ENCODE measurements at places on chromosomes 3 and 15.
A peak's percentile ranks its signal among the peaks of the same experiment; 100 is the strongest.

GRCh38 chr15:34206011-34206410 lies 3.9 kb downstream of the KATNBL1 start:
- DNase-seq: peak; percentile 62

- DNase-seq: no peak
Measured at GRCh38 chr3:12993517-12994356, 79.5 kb downstream of the IQSEC1 start.

GRCh38 chr15:98174286-98174685 lies 213.8 kb downstream of the ARRDC4 start:
- peak; percentile 26 for DNase-seq

- no peak for DNase-seq
Measured at GRCh38 chr15:91660174-91660649, 193.3 kb upstream of the SLCO3A1 start.

DNA sequence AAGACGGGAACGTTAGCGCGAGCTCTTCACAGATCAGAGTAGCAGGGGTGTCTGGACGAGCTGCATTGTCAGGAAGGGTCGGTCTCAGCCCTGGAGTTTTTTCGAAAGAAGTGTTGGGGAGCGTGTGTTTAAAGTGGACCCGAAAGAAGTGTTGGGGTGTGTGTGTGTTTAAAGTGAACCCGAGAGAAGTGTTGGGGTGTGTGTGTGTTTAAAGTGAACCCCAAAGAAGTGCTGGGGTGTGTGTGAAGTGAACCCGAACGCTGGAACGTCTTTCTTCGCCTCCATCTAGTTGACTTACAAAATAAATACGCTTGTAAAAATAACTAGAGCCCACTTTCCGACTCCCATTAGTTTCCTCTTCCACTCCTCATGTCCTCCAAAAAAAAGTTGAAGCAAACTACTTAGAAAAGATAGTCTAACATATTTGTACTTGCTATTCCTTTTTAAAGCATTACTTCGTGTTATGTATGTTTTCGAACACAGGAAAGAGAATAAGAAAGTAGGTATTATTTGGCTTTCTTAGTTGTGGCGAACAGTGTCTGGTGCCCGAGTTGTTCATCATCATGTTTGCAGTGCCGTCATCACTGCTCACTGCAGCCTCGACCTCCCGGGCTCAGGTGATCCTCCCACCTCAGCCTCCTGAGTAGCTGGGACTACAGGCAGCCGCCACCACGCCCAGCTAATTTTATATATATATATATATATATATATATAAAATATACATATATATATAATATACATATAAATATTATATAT lies 1.0 kb downstream of the LRCH3 start:
- peak; percentile 40 for DNase-seq

GRCh38 chr3:144458283-144458682 lies 486.7 kb downstream of the DIPK2A start:
- DNase-seq: no peak

GRCh38 chr3:22685597-22685996 lies 517.5 kb upstream of the UBE2E2 start:
- peak; percentile 20 for DNase-seq

GRCh38 chr3:32157600-32158264 lies 51.3 kb downstream of the GPD1L start:
- DNase-seq: no peak

- DNase-seq: no peak
Measured at GRCh38 chr3:164620423-164620822, 457.9 kb downstream of the SI start.

DNA sequence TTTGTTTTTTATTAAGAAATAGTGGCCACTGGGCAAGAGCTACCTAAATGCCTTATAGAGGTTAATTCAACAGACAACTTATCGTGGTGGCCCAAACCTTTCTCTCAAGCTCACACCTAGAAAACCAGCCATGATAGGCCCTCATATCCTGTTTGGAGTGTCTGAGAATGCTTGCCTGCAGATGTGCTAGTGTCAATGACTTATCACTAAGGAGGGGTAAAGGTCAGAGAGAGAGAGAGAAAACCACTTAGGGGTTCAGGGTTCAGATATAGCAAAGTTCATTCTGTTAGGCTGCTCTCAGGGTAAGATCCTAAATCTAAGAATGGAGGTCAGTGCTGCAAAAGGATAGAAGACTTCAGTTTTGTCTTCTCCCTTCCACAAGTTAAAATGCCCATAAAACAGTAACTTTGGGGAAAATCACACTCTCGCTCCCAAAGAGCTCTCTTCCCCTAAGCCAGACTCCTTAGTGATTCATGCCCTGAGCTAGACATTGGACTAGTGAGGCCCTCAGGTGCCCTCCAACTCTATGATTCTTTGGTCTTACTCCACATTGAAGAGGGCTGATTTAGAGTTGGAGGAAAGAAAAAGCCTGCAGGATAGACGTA lies 30.3 kb upstream of the B3GNT5 start:
- DNase-seq: no peak

GRCh38 chr3:182717216-182717615 lies 76.1 kb upstream of the ATP11B start:
- peak; percentile 14 for DNase-seq

GRCh38 chr3:39122813-39123212 lies 15.3 kb downstream of the TTC21A start:
- DNase-seq: no peak

DNA sequence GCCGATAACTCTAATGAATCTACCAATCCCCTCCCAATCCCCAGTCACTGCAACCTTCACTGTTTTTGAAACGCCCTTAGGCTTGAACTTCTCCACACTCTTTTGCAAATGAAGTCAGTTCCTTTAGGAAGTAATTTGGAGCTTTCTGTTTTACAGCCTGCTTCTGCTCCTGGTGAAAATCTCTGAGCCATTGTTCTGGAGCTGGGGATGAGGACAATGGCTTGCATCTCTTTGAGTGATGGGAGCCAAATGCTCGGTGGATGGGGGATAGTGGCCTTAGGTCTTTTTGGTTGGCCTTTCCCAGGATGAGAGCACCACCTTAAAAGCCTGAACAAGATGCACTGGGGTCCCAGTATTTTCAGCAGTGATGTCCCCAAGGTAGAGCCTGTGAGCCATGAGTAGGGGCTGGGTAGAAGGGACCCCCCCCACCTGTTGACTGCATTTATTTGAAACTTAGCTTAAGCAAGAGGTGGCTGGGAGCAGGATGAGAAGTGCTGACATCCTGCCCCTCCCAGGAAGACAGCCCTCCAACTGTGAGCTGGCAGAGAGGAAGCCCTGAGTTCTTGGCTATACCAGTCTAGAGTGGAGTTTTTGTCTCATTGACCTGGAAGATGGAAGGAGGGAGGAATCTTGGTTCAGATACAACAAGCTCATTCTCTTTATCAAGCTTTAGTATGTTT lies 7.6 kb upstream of the MYO5C start:
- no peak for DNase-seq

- peak; percentile 23 for DNase-seq
Measured at GRCh38 chr3:86180696-86181095, 810.3 kb downstream of the VGLL3 start.

GRCh38 chr3:103644450-103644849 lies 1209.6 kb downstream of the ZPLD1 start:
- DNase-seq: no peak

DNA sequence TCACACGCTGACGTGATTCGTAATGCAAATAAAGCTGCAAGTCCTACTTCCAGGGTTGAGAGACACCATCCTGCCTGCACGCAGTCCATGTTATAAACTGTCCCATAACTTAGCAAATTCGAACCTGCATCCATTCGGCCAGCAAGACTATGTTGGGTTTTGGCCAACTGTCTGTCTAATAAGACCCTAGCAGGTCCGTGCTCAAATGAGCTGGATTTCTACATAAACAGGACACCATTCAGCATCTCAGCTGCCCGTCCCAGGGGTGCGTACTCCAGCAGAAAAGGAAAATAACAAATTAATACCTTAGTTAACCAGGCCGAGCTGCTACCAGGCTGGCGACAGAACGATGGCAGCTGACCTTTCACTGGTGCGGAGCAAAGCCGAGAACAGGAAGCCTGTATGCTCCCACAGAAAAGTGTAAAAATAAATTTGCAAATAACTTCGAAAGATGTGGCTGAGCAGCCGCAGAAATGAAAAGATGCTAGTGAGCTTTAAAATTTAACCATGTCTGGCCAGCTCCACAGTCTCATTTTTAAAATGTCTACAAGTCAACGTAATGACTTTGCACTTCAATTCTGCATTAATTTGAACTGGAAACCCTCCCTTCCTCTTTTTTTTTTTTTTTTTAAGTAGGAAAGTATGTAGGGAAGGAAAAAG lies 97.1 kb upstream of the SNRPA1 start:
- no peak for DNase-seq

DNA sequence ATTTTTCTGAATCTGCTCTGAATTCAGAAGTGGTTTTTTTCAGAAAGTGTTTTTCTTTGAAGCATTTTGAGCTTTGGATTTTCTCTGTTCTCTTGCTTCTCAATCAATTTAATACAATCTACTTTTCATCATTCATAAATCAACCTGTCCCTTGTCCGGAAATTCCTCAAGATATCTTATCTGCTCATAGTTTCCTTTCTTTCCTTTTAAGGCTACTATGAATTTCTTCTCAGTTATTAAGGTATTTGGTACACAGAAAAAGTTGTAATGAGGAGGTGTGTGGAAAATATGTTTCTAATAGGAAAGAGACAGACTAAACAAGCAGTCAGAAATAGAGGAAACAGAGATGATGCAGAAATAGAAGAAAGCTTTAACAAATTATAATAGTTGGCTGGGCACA lies 14.4 kb downstream of the CGGBP1 start:
- no peak for DNase-seq

DNA sequence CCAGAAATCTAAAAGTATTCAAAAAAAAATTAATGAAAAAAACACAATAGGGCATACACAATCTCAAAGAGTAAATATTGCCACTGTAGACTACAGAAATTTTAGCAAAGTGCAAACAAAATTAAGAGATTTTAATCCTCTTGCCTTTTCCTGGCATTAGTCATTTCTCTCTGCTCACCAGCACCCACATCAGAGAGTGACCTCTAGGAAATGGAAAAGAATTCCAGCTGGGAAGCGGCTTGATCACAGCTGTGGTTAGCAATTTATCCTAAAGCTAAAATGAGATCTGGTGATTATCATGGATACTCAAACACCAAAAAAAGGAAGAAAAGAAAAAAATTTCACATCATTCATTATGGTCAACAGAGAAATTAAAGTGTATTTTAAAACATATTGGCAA lies 7.5 kb downstream of the CSNK1G1 start:
- peak; percentile 26 for DNase-seq

DNA sequence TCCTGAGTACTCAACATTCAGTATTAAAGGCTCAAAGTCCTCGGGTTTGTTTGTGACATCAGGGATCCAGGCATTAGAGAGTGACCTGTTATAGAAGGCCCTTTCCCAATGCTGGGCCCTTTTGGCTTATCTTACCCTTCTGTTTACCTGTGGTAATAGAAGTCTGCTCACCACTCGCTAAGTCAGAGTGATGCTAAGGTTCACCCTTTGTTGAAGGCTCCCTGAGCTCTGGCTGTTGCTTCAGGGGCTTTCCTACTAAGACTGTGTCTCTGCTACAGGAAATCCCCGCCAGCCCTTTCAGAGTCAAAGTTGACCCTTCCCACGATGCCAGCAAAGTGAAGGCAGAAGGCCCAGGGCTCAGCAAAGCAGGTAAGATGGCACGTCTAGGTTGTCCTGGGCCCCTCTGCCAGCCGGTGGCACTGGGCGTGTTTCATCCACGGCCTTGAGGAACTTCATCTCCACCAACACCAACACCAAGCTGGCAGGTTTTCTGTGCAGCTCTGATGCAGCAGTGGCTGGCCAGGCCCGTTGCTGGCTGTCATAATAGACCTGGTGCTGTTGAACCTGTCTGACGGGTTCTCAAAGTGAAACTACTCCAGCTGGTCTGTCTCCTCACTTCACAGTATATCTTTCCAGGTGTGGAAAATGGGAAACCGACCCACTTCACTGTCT lies 99.1 kb downstream of the DNASE1L3 start:
- peak; percentile 51 for DNase-seq

- no peak for DNase-seq
Measured at GRCh38 chr3:177440456-177441104, 243.3 kb upstream of the TBL1XR1 start.

- DNase-seq: no peak
Measured at GRCh38 chr15:43950531-43950930, 123.7 kb downstream of the WDR76 start.

- no peak for DNase-seq
Measured at GRCh38 chr15:38479266-38479665, 25.3 kb downstream of the FAM98B start.

- DNase-seq: peak; percentile 27
Measured at GRCh38 chr3:17942856-17943255, 200.4 kb upstream of the TBC1D5 start.

GRCh38 chr3:113152849-113153248 lies 58.5 kb upstream of the BOC start:
- DNase-seq: no peak

GRCh38 chr3:107994181-107994580 lies 96.7 kb downstream of the CD47 start:
- peak; percentile 69 for DNase-seq

DNA sequence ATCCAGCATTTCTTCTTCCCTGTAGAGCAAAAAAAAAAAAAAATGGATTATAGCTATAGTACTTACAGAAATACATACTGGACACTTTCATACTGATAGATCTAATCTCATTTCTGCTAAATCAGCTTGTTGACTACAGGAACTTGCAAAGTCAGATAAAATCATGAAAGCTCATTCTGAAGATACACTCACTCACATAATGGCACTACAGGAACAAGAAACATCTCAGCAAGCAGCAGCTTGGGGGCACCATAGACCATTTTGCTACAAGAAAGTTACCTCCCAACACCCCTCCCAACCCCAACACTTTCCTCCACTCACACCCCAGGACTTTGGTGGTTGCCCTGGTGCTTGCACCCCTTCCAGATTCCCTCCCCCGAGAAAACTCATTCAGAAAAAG lies 4.6 kb downstream of the MYH15 start:
- no peak for DNase-seq

DNA sequence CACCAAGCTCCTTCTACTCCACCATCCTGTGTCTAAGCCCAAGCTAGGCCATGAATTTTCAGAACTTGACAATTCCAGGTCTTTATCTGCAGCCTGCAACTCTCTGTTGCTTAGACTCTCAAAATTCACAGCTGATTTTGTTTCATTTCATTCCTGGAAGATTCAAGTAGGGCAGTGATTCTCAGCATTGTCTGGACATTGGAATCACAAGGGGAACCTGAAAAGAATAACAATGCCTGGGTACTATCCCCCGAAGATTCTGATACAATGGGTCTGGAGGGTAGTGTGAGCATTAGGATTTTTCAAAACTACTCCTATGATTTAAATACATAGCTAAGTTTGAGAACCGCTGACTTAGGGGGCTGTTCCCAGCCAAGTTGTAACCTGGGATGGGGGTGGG lies 534.7 kb upstream of the IL12A start:
- no peak for DNase-seq

GRCh38 chr3:177419904-177420601 lies 222.8 kb upstream of the TBL1XR1 start:
- no peak for DNase-seq

DNA sequence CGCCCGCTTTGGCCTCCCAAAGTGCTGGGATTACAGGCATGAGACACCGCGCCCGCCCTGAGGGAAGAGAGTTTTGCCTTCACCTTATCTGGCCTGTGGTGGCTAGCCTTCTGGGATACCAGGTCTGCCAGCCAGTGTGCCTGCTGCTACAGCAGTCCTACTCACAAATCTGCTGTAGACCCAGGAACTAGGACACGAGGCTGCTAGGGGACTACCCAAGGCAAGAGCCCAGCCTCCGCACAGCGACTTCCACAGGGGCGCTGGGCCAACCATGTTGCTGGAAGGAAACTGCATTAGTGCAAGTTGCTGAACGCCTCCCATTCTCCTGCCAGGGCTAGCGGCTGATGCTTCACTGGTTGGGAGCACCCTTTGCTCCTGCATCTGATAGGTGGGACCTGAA lies 53.7 kb downstream of the DHX30 start:
- no peak for DNase-seq
